ENCODE measurements at places on chromosomes 3 and 15.

GRCh38 chr3:38662544-38662943 lies 13.1 kb upstream of the SCN5A start:
- DNase-seq: peak; percentile 84

- DNase-seq: no peak
Observed at GRCh38 chr3:139523718-139524117, 15.8 kb downstream of the RBP1 start.

- DNase-seq: peak; percentile 97
Observed at GRCh38 chr3:155416500-155417118, 123.1 kb upstream of the STRIT1 start.

GRCh38 chr3:150059729-150060128 lies 89.0 kb upstream of the PFN2 start:
- DNase-seq: no peak

- no peak for DNase-seq
Observed at GRCh38 chr3:133812872-133813271, 7.3 kb downstream of the SRPRB start.

GRCh38 chr3:312160-312733 lies 115.7 kb downstream of the CHL1 start:
- DNase-seq: no peak

DNA sequence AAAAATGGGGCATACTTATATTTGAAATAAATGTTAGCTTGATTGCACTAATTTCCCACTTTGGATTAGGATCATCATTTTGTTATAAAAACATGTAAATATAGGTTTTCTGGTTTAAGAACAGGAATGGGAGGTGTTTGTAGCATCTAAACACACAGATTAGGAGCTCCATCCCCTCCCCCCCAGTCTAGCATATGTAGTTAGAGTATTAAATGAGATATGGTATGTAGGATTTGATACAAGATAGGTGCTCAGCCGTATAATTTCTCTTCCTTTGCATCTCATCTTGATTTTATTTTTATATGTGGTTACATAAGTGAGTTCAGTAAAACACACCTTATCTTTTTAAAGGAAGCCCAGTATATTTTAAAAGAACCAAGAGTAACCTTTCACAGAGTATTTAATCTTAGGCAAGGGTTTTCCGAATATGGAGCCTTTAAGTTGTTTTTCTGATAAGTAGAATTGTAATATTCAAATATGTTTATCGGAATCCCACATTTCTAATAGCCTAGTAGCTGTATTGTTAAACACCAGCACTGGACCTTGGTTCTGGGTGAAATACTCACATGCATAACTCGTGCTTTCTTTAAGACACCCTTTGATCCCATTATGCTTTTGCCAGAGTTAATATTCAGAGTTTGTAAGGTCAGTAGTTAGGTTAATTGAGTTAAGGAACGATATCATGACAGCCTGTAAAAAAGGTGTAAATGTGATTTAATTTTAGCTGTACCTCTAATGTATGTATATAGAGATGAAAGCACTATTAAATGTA lies 2.3 kb downstream of the SLC25A36 start:
- no peak for DNase-seq

DNA sequence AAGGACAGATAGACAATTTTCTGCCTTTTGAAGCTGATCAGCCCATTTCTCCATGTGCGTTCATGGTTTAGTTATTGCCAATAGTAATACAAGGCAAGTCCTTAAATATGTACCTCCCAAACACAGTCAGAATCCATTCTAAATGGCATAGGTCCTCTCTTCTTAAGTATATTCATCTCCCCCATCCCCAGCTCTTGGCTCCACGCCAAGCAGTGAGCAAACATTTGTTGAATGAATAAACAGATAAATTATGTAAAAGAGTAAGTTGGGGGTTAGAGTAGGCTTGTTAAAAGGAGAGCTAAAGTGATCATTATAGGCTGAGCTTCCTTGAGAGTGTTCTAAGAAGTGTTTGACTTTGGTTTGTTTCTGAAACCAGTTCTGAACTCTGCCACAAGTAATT lies 241.3 kb downstream of the ITPR1 start:
- DNase-seq: peak; percentile 77

DNA sequence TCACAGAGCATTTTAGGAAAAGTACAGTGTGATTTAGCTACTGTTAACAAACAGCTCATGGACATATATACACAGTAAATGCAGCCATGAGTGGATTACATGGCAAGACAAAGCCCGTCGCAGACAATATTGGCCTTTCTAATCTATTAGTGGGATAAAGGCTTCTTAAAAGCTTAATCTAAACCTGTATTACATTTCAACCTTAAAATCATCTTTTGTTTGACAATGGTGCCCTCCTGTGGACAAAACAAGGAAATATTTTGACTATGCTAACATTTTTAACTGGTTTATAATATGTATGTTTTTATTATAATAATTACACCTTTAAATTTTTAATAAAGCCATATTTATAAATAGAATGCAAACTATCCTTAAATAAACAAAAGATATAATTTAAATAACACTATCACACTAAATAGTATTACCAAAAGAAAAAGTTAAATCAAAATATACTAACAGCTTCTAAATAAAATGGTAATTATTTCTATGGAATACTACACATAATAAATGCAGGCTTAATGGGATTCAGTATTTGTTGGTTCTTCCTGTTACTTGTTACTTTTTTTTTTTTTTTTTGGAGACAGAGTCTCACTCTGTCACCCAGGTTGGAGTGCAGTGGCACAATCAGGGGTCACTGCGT lies 38.6 kb downstream of the TAFA4 start:
- DNase-seq: peak; percentile 49

- DNase-seq: no peak
Observed at GRCh38 chr3:27044931-27045481, 324.2 kb downstream of the NEK10 start.

Measured in PC-3 (cell line).